Central memory CD8-positive, alpha-beta T cell (primary cell): ENCODE measurements at places on chromosomes 2 and 18.

DNA sequence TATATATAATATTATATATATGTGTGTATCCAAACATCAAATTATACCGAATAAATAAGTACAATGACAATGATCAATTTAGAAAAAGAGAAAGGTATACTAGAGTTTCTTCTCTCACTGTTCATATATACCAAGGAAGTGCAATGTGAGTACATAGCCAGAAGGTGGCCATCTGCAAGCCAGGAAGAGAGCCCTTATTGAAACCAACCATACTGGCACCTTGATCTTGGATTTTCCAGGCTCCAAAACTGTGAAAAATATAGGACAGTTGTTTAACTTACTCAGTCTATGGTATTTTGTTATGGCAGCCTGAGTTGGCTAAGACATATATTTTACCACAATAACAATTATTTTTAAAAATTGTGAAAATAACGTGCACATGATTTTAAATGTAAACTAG is 1490.2 kb upstream of the SLC39A10 start:
- DNase-seq, result no peak

DNA sequence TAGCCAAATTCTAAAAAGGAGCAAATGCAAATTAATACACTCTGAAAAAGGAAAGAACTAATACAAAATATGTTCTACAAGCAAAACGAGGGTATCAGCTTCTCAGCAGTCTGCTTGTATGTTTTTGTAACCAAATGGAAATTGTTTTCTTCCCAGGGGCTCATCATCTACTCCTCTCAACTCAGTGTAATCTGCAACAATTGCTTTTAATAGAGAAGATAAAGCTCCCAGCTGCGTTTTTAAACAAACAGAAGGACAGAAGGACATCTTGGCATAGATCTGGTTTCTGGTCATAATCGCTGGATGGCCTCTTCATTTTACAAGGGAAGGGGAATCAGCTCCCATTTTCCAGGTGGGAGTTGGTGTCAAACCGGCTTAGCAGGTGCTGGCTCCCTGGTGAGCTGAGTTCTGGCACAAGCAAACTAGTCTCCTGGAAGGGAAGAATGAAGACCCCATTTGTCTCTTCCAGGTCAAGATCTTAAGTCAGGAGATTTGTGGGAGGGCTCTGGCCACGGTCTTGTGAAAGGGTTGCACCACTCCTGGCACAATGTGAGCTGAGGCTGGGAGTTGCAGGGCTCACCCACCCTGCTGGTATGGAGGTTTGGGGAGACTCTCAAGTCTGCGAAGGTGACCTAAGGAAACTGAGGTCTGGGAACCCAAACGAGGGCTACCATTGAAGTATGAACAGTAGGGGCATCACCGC is 41.6 kb downstream of the NPPC start:
- DNase-seq, result no peak

DNA sequence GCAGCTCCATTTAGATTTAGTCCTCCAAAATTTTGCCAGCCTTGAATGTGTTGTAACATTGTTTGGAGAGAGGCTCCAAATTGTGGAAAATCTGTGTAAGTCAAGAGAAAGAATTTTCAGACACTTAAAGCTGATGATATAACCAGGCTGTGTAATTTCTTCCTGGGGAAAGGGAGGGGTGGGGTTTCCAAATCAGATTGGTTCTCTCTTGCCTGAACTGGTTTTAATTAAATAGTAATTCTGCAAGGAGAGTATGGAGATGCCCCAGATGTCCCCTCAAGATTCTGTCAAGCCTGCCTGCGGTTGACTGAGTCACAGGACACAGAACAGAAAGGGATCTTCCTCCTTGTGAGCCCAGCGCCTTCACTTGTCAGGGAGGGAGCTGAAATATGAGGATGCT is 54.5 kb downstream of the C18orf63 start:
- DNase-seq, result no peak

- no peak for DNase-seq
These were observed 123.5 kb upstream of the ZBTB14 start for GRCh38 chr18:5419030-5419429.

DNA sequence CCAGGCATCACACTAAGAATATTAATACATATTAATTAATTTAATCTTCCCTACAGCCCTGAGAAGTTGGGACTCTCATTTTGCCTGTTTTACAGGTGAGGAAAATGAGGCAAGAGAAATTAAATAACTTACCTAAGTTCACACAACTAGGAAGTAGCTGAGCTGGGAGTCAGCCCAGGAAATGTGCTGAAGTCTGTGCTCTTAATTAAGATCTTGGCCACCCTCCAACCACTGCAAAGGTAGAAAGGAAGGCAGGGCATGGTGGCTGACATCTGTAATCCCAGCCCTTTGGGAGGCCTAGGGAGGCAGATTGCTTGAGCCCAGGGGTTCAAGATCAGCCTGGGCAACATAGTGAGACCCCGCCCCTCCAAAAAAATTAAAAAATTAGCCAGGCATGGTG is 12.9 kb upstream of the MGAT4A start:
- no peak for DNase-seq
